PC-9 (cell line): ENCODE measurements at places on chromosomes 6 and 20.

- no peak for DNase-seq
Measured at GRCh38 chr6:160265869-160266476, 7.4 kb upstream of the SLC22A2 start.

DNA sequence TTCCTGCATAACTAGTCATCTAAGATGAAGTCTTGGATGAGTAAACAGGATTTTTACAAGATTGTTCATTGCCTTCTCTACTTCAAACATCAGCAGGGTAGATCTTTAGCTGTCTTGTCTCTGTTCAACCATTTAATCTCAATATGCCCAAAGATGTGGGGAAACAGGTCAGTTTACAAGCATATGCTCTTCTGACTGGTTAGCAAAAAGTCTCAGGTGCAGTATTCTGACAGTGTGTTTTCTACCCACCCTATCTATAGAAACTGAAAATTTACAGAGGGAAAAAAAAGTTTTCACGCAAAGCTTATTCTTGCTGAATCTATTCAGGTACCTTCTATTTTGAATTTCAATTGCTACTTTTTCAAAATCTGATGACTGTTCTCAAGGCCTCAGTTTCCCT, 29.0 kb downstream of the MAP3K5 start:
- no peak for DNase-seq

DNA sequence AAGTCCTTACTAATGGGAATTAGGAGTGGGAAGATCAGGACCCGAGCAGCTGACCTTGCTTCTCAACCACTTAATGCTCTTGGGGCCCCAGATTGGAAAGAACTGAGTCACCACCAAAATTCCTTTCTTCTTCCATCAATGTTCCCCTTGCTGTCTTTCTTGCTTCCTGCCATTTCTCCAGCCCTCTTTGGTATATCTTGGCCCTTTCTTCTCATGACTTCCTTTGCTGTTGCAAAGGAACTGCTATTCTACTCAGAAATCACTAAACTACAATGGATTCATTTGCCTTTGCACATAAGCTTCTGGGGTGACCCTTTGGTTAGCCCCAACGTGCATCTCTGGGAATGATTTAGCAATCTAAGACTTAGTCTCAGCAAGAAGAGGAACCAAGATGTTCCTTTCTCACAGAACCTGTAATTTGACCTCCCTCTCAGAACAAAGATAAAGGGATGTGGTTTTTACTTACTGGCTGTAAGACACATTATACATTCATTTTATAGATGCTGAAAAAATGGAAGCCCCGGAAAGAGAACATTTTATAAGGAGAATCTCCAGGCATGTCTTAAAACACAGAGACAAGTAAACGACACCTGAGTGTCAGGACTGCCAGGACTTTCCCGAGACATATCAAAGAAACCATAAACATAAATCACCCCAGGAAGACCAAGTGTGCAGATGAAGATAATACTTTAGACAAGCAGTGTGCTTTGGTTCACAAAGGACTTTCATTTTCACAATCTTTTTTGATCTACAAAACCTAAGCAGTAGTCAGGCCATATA, 99.0 kb upstream of the TNFAIP3 start:
- DNase-seq: no peak

- DNase-seq: peak; percentile 8
Measured at GRCh38 chr20:25286917-25287316, 39.0 kb downstream of the PYGB start.

GRCh38 chr6:166572370-166573261, 13.9 kb downstream of the RAMACL start:
- DNase-seq: no peak

- no peak for DNase-seq
Measured at GRCh38 chr6:52016915-52017748, 70.3 kb downstream of the PKHD1 start.

DNA sequence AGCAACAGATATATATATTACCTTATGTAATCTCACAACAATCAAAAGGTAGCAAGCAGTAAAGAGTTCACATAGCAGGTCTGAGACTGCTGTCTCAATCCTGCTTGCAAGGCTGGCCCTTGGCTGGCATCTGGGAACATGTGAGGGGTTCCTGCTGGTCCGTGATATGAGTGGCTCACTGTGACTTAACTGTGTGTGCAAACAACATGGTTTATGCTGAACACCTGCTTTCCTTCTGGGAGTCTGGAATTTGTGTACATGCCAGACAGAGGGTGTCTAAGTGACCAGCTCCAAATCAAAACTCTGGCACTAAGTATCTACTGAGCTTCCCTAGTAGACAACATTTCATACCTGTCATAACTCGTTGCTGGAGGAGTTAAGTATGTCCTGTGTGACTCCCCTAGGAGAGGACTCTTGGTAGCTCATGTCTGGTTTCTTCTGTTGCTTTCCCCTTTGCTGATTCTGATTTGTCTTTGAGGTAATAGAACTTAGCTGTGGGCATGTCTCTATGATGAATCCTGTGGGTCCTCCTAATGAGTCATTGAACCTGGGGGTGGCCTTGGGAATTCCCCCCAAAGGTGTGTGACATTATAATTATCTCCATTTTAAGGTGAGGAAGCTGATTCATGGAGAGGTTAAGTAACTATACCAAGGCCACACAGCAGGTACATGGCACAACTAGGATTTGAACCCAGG, 131.6 kb upstream of the NEDD9 start:
- no peak for DNase-seq

DNA sequence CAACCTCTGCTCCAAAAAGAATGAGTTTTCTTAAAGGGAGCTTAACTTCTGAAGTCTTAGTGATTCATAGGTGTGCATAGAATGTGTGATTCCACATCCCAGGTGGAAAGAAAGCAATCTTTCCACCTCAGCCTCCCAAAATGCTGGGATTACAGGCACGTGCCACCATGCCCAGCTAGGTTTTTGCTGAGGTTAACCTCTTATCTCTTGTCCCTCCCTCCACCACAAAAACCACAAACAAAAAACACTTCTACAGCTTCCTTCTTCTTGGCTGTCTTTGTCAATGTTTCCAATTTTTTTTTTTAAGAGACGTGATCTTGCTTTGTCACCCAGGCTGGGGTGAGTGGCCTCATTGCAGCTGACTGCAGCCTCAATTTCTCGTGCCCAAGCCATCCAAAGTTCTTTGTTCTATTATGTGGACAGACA, 8.1 kb upstream of the CSE1L start:
- DNase-seq: peak; percentile 40
